ENCODE measurements at places on chromosomes 11 and 22. TPM values are rescaled to one million over a fixed set of nuclear protein-coding genes. Genes with fewer than 3 reads are reported as not detected.

TMEM41B gene
- total RNA-seq = 32.2 TPM

BRSK2 gene
- total RNA-seq = not detected

RBMXL2 gene
- not detected for total RNA-seq

MRGPRF gene
- not detected for total RNA-seq

JAML gene
- total RNA-seq = 117 TPM

OR5P2 gene
- not detected for total RNA-seq

NRIP3 gene
- total RNA-seq = 0.62 TPM

OR52N4 gene
- total RNA-seq = 1.1 TPM

TMEM258 gene
- 154 TPM for total RNA-seq

NCR3LG1 gene
- 0.42 TPM for total RNA-seq

ZNF143 gene
- total RNA-seq = 33.2 TPM

MMP8 gene
- not detected for total RNA-seq

KDELR3 gene
- total RNA-seq = 0.17 TPM

GRCh38 chr22:23467721-23468294, 112.3 kb downstream of the IGLL1 start:
- DNase-seq = no peak

DNA sequence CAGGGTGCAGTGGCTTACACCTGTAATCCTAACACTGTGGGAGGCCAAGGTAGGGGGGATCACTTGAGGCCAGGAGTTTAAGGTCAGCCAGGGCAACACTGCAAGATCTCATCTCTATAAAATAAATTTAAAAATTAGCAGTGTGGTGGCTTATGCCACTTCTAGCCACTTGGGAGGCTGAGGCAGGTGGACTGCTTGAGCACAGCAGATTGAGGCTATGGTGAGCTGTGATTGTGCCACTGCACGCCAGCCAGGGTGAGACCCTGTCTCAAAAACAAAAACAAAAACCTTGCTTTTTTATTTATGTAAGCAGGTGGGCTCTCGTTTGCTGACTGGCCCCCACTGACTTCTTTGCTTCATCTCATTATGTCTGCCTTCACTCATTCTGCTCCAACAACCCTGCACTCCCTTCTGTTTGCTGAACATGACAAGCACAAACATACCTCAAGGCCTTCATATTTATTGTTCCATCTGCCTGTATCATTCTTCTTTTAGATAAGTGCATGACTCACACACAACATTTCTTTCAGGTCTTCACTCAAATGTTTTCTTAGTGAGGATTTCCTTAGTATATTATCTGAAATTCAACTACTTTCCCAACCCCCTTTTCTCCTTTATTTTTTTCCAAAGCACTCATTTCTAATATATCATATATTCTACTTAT, 32.4 kb upstream of the CLNS1A start:
- DNase-seq = no peak

- DNase-seq = no peak
Measured at GRCh38 chr11:73321604-73322381, 13.7 kb downstream of the ARHGEF17 start.

- DNase-seq = no peak
Measured at GRCh38 chr11:2451916-2452315, 7.1 kb downstream of the KCNQ1 start.

DNA sequence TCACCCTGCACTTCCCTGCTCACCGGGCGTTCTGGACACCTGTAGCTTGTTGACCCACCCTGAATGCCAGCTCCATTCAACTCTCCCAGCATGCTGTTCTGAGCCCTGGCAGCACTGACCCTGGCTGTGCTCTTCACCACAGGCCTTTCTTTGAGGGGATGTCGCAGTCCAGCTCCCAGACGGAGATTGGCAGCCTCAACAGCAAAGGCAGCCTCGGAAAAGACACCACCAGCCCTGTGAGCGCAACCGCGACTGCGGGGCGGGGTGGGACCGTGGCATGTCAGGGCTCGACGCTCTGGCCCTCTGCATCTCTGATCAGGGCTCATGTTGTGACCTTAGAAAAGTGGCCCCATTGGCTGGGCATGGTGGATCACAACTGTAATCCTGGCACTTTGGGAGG, 47.4 kb upstream of the RAB1B start:
- no peak for DNase-seq

- DNase-seq = no peak
Measured at GRCh38 chr11:75839851-75840250, 24.8 kb downstream of the UVRAG start.

GRCh38 chr11:20250644-20251247, 90.5 kb upstream of the DBX1 start:
- DNase-seq = no peak

DNA sequence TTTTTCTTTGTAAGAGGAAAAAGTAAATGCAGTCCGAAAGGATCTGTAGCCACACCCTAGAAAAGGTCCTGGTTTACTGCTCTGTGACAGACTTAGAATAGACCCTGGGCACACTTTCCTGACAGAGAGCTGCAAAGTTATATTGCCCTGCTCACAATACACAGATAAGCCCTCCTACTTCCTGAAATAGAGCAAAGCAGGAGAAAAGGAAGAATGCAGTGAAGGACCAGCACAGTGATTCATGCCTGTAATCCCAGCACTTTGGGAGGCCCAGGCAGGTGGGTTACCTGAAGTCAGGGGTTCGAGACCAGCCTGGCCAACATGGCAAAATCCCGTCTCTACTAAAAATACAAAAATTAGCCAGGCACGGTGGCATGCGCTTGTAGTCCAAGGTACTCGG, 2.2 kb downstream of the CYB561A3 start:
- DNase-seq = no peak

GRCh38 chr11:126522152-126522551, 166.7 kb downstream of the ST3GAL4 start:
- DNase-seq = no peak

GRCh38 chr22:31618471-31619176, 43.4 kb downstream of the PISD start:
- DNase-seq = no peak

- no peak for DNase-seq
Measured at GRCh38 chr11:1695548-1696108, 1.4 kb upstream of the KRTAP5-6 start.

- no peak for DNase-seq
Measured at GRCh38 chr22:45889539-45890350, 87.2 kb downstream of the WNT7B start.

DNA sequence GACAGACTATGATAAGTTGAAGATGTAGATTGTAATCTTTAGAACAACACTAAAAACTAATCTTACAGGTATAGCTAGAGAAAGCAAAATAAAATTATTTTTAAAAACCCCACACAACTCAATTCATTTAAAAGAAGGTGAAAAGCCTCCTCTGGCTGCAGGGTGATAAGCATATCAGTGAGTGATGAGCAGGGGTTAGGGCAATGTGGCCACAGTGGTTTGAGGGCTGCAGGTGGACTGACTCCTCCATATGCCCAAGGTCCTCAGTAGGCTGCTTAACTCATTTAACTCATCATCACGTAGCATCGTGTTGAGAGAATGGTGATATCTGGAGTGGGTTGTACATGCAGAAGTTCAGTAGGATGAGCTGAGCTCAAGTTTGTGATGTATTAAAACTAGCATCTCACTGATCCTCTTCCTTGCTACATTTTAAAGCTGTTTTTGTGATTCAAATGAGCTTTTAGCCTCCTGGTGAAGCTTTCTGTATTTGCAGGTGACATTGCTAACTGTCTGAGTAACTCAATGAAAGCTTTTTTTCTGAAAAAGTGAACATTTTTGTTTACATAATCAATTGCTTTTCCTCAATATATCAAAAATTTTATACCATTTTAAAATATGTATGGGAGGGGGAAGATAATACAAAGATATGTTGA, 37.0 kb upstream of the SC5D start:
- DNase-seq = no peak

- no peak for DNase-seq
Measured at GRCh38 chr22:22721681-22722354, 77.4 kb downstream of the GGTLC2 start.

DNA sequence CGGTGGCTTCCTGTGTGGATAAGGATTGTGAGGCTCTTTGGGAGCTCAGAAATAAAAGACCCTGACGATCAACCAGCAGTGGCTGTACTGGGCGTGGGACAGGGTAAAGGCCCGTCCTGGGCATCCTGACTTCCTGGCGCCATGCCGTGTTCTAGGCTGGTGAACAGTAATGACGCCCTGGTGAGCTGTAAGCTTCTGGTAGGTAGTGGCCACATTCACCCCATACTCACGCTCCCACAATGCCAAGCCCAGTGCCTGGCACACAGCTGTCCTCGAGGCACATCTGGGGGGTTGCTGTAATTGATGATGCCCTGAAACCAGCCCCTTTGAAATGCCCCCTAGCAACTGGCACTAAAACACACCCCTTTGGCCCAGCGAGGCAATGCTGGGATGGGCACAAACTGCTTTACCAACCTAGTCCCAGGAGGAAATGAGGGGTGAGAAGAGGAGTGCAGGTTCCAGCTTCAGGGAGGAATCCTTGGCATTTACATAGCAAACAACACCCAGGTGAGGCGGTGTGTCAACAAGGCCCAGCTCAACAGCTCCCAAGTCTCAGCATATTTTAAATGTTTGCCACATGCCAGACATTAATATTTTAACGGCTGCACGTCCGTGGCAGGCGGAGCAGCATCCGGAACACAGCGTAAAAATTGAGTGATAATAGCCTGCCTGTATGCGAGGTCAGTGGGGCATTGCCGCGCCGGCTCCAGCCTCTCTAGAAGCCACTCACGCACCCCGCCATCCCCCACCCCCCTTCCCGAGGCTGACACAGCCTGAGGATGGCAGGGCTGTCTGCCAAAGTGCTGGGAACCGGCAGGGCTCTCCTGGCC, 79.3 kb downstream of the DSCAML1 start:
- DNase-seq = no peak

DNA sequence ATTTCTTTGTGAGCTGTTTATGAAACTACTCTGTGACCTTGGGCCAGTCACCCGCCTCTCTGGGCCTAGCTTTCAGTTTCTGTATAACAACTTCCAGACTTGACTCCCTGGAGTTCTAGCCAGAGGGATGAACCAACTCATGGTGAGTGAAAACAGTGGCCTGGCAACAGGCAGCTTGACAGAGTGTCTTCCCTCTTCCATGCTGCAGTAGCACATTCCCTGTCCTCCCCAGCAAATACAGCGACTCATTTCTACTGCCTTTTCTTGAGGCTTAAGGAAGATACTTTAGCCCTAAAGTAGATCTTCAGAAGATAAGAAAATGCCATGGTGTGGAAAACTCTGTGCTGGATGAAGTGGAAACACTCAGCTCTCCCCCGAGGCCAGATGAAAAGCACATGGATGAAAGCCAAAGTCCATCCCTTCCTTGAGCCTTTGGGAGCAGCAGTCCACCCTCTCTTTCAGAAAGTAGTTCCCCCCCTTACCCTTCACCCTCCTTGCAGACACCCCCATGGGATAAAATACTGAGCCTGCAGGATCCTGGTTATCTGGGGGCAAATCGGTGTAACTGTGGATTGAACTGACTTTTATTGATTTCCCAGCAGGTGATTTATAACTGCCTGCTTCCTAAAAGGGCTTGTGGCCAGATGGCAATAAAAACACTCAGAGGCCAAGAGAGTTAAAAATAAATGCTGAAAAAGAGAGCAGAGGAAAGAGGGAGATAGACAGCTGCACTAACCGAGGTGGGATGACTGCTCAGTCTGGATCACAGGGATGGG, 24.1 kb downstream of the IRAG1 start:
- DNase-seq = no peak

DNA sequence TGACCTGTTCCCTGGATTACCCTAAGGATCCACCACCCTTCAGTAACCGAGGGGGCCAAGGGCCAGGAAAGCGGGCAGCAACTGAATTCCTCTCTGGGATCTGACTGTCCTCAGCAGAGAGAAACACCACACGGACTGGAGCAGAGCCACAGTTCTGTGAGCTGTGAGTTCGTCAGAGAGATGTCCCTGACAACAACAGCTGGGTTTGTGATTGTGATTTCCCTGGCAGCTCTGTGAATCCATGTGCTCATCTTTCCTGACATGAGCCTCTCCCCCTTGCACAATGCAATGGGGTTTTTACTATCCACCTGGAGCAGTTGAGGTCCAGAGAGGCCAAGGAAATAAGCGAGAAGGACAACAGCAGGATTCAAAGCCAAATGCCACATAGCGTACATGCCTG, 69.4 kb upstream of the AMPD3 start:
- DNase-seq = no peak

DNA sequence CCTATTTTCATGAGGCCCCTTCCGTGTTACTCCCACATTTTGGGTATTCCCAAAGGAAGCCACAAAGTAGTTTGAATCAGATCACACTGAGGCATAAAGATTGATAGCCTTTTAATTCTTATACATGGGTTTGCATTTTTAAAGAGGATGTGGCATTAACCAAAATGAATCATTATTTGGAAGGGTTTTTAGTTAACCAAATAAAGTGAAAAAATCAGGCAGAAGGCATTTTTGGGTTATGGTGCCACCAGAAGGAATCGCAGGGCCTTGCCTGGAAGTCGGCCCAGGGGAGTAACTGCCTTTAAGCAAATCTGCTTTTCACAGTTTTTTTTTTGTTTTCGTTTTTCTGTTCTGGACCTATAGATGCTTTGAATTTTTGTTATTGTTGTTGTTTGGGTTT, 55.4 kb downstream of the HSD17B12 start:
- no peak for DNase-seq

GRCh38 chr11:64976651-64977050, 4.7 kb upstream of the MAJIN start:
- DNase-seq = no peak

DNA sequence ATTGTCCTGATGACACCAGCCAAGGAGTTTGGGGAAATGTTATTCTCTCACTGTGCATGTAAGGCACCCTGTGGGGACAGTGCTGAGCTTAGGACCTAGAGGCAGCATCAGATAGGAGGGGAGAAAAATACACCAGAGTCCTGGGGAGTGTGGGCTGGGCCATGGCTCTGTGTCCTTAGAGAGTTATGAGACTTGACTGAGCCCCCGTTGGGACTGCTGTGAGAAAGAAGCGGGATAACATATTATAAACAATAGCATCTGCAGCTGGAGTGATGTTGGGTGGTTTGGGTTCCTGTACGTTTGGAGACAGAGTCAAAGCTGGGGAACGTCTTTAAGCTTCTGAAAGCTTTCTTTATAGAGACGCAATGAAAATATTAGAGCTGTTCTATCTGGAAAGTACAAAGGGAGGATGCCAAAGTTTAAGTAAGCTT, 90.9 kb upstream of the CRTAM start:
- DNase-seq = no peak

GRCh38 chr22:50436015-50436830, 38.6 kb downstream of the SBF1 start:
- no peak for DNase-seq

DNA sequence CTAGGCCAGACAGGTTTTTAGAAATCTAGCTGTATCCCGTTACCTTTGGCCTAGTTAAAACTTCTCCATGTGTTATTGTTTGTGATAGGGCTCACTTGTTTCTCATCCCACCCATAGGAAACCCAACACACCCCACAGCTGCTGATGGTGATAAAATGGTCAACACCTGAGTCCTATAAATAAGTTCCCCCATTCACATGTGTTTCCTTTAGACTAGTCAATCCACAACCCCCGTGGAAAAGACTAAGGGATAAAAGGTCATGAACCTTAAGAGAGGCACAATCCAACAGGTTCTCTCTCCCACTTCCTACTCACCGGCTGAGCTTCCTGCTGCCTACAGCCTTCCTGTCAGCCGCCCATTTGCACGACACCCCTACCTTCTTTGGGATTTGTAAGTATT, 768.4 kb downstream of the JRKL start:
- DNase-seq = no peak
